ENCODE measurements at places on chromosomes 2 and 18. TPM values are rescaled to one million over a fixed set of nuclear protein-coding genes. Genes with fewer than 3 reads are reported as not detected.
A peak's percentile ranks its signal among the peaks of the same experiment; 100 is the strongest.

- DNase-seq, result no peak
- H3K36me3 ChIP-seq, result peaks cover 16% of the 10 kb centered on the region
These were observed 662.6 kb upstream of the ACVR2A start for GRCh38 chr2:147182260-147182659.

GRCh38 chr2:151824886-151825285 is 3.3 kb downstream of the ARL5A start:
- peaks cover 6% of the 10 kb centered on the region for H3K27me3 ChIP-seq
- peaks cover 21% of the 10 kb centered on the region for H3K4me1 ChIP-seq
- no peak for DNase-seq
- H3K27ac ChIP-seq, result no peak overlapping the region

DNA sequence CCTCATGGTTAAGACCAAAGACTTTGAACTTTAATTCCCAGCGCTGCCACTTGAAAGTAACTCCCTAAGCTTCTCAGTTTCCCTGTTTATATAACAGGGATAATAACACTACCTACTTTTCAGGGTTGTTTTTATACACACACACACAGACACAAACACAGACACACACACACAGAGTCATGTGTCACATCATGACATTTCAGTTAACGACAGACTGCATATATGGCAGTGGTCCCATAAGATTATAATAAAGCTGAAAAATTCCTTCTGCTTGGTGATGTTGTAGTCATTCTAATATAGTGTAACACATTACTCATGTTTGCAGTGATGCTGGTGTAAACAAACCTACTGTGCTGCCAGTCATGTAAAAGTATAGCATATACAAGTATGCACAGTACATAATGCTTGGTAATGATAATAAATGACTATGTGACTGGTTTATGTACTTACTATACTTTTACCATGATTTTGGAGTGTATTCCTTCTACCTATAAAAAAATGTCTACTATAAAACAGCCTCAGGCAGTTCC is 89.2 kb upstream of the ITGA4 start:
- no peaks in the 10 kb centered on the region for H3K36me3 ChIP-seq
- H3K4me1 ChIP-seq, result no peaks in the 10 kb centered on the region
- DNase-seq, result no peak
- no peak overlapping the region for H3K4me3 ChIP-seq
- no peak overlapping the region for H3K27ac ChIP-seq

DNA sequence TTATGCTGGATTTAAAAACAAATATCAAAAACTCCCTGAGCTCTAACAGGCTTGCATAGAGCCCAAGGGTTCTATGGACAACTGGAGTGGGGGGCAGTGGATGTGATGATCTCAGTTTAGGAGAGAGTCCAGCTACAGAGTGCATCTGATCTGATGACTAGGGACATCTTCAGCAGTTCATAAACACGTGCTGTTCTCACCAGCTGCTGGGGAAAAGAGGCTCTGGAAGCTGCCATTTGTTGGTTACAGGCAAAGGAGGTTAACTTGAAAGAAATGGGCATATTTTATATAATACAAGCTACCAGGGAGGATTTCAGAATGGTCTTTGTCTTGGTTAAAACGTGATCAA is 36.0 kb upstream of the ZNF396 start:
- peaks cover 4% of the 10 kb centered on the region for H3K36me3 ChIP-seq
- H3K27ac ChIP-seq, result no peak overlapping the region
- no peak for DNase-seq
- H3K4me1 ChIP-seq, result peaks cover 10% of the 10 kb centered on the region
- H3K27me3 ChIP-seq, result peaks cover 2% of the 10 kb centered on the region
- no peak overlapping the region for H3K4me3 ChIP-seq

DNA sequence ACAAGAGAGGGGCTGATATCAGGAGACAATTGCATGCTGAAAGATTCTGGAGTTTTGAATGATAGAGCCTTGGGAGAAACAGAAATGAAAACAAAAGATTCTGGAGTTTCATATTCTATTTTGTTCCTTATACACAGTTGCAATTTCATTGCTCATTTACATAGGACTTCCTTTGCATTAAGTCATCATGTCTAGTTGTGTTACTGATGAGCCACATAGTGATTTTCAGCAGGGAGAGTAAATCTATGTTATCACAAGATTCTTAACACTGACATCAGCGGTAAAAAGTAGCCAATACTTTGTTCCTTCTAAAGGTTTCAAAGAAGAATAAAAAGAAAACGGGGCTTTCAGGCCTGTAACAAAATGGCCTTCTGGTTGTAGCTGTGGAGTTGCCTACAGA is 7.1 kb downstream of the ADAM17 start:
- H3K36me3 ChIP-seq, result no peaks in the 10 kb centered on the region
- H3K27me3 ChIP-seq, result no peaks in the 10 kb centered on the region
- no peak overlapping the region for H3K27ac ChIP-seq
- DNase-seq, result no peak
- no peaks in the 10 kb centered on the region for H3K4me1 ChIP-seq

DNA sequence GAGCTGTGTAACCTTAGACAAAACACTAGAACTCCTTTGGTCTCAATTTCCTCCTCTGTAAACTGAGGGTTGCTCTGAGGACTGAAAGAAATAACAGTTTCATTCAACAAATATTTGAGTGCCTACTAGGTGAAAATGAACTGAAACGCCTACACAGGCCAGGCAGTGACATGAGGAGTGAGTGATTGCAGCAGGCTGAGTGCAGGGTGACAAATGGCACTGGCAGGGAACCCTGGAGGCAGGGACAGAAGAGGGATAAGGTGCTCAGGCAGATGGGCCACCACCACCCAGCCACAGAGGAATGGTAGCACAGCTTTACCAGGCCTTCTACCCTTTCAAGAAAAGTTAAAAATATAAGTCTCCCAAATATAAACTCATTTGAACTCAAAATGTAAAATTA is 11.5 kb upstream of the RNU4ATAC start:
- H3K4me1 ChIP-seq, result peaks cover 16% of the 10 kb centered on the region
- H3K27me3 ChIP-seq, result peaks cover 8% of the 10 kb centered on the region
- no peak overlapping the region for H3K4me3 ChIP-seq
- H3K27ac ChIP-seq, result peak overlapping the region; percentile 57
- no peak for DNase-seq

DNA sequence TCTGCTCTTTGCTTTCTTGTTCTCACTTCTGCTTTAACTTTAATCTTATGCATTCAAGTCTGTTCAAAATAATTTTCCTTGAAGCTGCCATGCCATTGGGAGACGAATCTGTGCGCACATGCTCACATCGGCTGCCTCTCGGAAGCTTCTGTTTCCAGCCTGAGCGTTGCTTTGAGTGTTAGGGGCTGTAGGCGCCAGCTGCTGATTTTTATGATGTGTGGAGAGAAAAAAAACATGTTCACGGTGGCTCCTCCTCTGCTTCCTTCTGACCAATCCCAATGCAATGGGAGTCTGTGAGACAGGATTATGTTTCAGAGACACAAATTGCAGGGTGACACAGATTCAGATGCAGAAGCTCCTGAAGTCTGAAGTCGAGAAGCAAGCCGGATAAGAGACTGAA is at the start of gene MC4R:
TSS of gene MC4R (minus strand) at position 180 of the 400 bp plus-strand sequence. CDS start 426 bp downstream, outside the sequence.
- no peaks in the 10 kb centered on the region for H3K27me3 ChIP-seq
- H3K4me1 ChIP-seq, result peaks cover 7% of the 10 kb centered on the region
- H3K4me3 ChIP-seq, result peak within 1 kb of the TSS; percentile 51

DNA sequence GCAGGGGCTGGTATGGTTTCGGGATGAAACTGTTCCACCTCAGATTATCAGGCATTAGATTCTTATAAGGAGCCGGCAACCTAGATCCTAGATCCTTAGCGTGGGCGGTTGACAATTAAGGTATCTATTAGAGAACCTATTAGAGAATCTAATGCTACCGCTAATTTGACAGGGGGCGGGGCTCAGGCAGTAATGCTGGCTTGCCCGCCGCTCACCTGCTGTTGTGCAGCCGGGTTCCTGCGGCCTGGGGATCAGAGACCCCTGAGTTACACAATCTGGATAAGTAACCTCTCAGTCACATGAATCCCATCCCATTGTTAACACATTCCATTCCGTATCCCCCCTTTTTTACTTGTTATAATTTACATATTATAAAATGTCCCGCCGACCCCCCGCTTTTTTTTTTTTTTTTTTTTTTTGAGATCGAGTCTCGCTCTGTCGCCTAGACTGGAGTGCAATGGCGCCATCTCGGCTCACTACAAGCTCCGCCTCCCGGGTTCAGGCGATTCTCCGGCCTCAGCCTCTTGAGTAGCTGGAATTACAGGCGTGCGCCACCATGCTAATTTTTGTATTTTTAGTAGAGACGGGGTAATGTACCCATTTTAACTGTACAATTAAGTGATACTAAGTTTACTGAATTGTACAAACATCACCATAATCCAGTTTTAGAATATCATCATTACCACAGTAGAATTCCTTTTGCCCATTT is 42.0 kb upstream of the GPD2 start:
- DNase-seq, result no peak
- no peaks in the 10 kb centered on the region for H3K4me1 ChIP-seq
- no peak overlapping the region for H3K27ac ChIP-seq
- no peak overlapping the region for H3K4me3 ChIP-seq

GRCh38 chr2:111062417-111062816 is 58.3 kb upstream of the BCL2L11 start:
- no peak overlapping the region for H3K27ac ChIP-seq
- H3K36me3 ChIP-seq, result peaks cover 6% of the 10 kb centered on the region
- no peaks in the 10 kb centered on the region for H3K4me1 ChIP-seq
- no peak overlapping the region for H3K4me3 ChIP-seq
- DNase-seq, result no peak
- peaks cover 3% of the 10 kb centered on the region for H3K27me3 ChIP-seq

DNA sequence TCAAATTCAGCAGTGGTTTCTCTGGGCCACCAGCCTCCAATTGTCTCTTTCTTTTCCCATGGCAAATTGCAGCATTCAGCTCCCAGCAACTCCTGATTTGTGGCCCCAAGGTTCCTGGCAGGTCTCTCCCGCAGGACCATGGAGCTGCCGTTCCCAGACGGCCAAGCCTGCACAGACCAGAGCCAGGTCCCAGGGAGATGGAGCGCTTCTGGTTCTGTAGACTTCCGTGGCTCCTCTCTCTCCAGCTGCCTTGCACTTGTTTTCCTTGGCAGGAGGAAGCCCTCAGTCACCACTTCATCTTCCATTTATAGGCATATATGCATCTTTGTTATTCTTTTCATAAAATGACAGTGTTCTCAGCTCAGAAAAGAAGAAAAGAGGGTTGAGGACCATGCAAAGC is 21.7 kb downstream of the TNP1 start:
- DNase-seq, result no peak
- H3K27ac ChIP-seq, result no peak overlapping the region
- H3K36me3 ChIP-seq, result peaks cover 6% of the 10 kb centered on the region
- H3K4me3 ChIP-seq, result no peak overlapping the region
- H3K4me1 ChIP-seq, result peaks cover 10% of the 10 kb centered on the region

DNA sequence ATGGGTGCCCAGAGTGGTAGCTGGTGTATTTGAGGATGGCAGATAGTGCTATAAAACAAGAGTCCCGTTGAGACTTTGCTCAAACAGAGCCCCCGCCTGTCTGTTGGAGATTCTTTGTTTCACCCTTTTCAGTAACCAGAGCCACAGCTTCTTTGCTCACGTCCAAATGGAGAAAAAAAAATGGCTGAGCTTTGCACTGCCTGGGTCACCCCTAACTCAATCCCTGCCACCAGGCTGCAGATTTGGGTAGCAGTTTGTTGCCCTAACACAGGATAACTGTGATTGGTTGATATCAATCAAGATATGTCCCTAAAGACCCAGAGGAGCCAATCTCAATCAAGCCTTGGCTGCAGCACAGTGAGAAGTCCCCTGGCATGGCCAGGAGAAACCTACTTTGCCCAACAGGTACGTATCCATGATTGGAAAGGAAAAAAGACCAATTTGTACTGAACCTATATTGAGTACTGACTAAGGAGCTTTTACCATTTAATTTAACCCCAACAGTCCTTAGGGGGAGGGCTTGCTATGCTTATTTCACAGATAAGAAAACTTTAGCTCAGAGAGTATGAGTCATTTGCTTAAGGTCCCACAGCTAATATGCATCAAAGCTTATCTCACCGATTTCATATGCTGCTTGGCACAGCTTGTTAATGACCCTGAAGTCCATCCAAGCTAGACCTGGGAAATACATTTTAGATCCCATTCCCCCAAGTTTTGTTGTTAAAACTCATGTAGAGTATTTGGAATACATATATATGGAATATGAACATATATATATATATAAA is 72.0 kb upstream of the SH3BP4 start:
- H3K4me3 ChIP-seq, result no peak overlapping the region
- no peaks in the 10 kb centered on the region for H3K4me1 ChIP-seq
- H3K36me3 ChIP-seq, result peaks cover 22% of the 10 kb centered on the region
- no peak for DNase-seq
- H3K27me3 ChIP-seq, result peaks cover 5% of the 10 kb centered on the region

GRCh38 chr18:37567061-37567993 is 1.7 kb upstream of the CELF4 start:
- H3K4me1 ChIP-seq, result peaks cover 25% of the 10 kb centered on the region
- H3K27ac ChIP-seq, result no peak overlapping the region
- no peaks in the 10 kb centered on the region for H3K36me3 ChIP-seq
- peaks cover 40% of the 10 kb centered on the region for H3K27me3 ChIP-seq

GRCh38 chr2:185618625-185619024 is 120.0 kb upstream of the FSIP2 start:
- peaks cover 3% of the 10 kb centered on the region for H3K4me1 ChIP-seq
- H3K36me3 ChIP-seq, result no peaks in the 10 kb centered on the region
- no peak for DNase-seq
- H3K27ac ChIP-seq, result no peak overlapping the region

GRCh38 chr18:38957736-38958135 is 1392.1 kb upstream of the CELF4 start:
- H3K27me3 ChIP-seq, result no peaks in the 10 kb centered on the region
- no peaks in the 10 kb centered on the region for H3K36me3 ChIP-seq
- H3K4me1 ChIP-seq, result peaks cover 3% of the 10 kb centered on the region
- no peak for DNase-seq

GRCh38 chr2:64644458-64645382 is 9.0 kb downstream of the SERTAD2 start:
- H3K27me3 ChIP-seq, result peaks cover 2% of the 10 kb centered on the region
- H3K36me3 ChIP-seq, result no peaks in the 10 kb centered on the region
- H3K4me3 ChIP-seq, result peak overlapping the region; percentile 97
- DNase-seq, result peak; percentile 79
- H3K4me1 ChIP-seq, result peaks cover 45% of the 10 kb centered on the region

GRCh38 chr18:36724591-36725001 is 104.2 kb downstream of the TPGS2 start:
- no peak for DNase-seq
- no peak overlapping the region for H3K4me3 ChIP-seq
- no peaks in the 10 kb centered on the region for H3K4me1 ChIP-seq
- H3K27ac ChIP-seq, result no peak overlapping the region
- H3K36me3 ChIP-seq, result no peaks in the 10 kb centered on the region

DNA sequence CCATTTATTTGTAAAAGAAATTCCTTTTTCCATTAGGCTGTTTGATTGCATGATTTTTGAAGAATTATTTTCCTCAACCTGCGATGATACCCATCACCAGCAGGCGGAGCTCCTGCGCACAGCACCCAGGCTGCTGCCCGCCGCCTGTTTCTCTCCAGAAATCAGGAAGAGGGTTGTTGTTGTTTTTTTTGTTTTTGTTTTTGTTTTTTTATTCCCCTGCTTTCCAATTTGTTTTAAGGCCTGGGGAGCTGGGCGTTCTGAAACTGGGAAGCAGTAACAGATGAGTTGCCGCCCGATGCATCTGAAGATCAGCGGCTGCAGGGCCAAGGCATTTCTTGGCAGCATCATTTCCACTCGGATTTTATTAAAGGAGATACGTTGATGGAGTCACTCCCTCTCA is 132.1 kb downstream of the MBP start:
- peaks cover 6% of the 10 kb centered on the region for H3K36me3 ChIP-seq
- peaks cover 5% of the 10 kb centered on the region for H3K27me3 ChIP-seq
- no peak overlapping the region for H3K27ac ChIP-seq

Gene SFTPB
- not detected for total RNA-seq

Gene CPO
- total RNA-seq, result not detected

Gene HAAO
- not detected for total RNA-seq

Gene SLC39A10
- 102 TPM for total RNA-seq

Gene ALPG
- 2.4 TPM for total RNA-seq

Gene MATN3
- total RNA-seq, result 0.32 TPM

Gene INPP5D
- total RNA-seq, result 2.2 TPM

Gene HNMT
- not detected for total RNA-seq

Gene KCNS3
- total RNA-seq, result 5.5 TPM

Measured in glutamatergic neuron (in vitro differentiated cells).